ENCODE measurements at places on chromosomes 1 and 21.

- no peak for DNase-seq
These were observed 502.5 kb upstream of the ADGRL2 start for GRCh38 chr1:81298266-81298665.

DNA sequence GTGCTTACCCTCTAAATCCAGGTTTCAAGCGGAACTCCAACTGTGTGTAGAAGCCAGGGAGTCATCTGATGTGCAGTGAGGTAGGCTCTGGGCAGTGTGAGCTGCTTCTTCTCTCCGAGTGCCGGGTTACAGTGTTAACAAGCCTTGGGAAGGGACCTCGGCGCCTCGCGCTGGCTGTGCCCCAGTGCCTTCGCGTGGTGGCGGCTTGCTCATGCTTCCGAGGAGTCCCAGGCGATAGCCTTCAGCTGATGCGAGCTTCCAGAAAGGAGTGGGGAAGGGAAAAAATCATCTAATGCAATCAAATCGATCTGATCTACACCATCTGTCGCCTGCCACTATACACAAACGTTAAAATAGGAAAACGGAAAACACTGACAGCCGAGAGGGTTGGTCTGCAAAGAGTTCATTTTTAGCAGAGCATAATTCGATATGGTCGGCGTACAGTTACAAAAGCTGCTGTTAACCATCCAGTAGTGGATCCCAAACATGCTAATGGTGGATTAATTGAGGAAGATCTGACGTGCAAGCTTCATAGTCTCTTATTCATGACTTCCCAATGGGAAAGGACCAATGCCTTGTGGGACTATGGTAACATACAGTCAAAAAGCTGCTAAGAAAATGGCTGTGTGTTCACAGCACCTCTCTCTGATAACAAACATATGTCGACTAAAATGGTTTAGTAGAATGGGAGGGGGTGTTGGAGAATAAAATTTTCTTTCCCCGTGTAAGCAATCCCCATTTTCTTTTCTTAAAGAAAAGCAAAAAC lies 128.7 kb upstream of the DPYD start:
- DNase-seq, result peak; percentile 38

DNA sequence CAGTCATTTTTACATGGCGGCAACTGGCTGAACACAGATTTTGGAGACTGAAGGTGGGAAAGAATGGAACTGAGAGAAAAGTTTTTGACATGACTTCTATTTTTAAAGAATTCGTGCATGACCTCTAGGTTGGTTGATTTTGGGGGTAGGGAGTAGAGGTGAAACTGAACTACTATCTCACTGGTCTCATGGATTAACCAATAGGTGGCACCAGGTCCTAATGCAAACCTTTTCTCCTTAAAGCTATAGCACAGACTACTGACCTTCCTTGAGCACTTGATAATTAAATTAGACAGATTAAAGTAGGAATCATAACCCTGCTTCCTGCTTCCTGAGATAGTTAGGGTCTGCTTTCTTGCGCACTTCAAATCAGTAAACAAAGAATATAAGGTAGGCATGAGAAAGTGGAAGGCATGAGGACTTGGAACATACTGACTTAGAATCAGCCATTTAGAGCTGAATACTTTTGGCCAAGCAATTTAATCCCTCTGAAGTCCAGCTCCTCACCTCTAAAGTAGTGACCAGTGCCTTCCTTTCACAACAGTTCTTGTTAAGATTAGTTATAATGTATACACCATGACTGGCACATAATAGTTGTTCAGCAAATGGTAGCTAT lies 206.0 kb downstream of the CENPF start:
- DNase-seq, result no peak

DNA sequence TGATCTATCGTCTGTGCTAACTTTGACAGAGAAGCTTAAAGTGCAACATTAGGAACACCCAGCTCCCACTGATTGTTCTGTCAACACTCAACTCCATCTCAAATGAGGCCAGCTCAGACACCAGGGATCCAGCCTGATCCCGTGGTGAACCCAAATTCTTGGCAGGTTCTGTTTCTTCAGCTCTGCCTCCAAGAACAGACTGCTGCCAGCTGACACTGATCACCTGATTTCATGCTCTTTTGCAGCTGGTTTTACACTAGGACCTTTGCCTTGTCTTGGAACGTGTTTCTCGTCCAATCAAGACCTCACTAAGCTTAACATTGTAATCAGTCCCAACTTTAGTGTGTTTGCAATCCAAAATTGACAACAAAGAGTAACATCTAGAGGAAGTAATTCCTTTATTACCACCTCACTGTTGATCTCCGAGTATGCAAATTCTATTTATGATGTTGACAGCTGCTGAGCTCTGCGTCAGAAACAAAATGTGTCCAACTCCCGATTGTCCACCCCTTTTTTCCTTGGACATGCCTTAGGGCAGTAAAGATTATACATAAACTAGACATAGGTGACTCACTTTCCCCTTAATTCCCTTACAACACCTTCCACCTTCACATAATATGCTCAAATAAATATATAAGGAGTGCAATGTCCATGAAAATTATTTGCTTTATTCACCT lies 1.6 kb upstream of the HYI start:
- no peak for DNase-seq

DNA sequence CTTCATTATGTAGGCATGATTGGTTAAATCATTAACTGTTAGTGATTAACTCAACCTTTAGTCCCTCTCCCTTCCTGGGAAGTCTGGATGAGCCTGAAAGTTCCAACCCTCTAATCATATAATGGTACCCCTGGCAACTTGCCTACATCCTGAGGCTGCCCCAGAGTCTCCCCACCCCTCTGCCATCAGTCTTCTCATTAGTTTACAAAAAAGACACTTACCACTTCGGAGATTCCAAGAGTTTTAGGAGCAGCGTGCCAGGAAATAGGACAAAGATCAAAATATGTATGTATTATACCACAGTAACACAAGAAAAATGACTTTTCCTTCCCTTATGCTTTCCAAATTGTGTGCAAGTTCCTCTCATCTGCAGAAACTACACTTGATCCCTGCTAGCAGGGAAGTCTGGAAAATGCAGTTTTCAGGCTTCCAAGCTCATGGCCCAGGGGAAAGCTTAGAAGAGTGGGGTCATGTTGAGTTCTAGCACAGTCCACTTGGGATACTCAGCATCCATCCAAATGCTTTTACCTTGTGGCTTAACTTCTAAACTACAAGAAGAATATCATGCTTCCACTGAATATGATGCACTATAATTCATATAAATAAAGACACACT lies 64.6 kb upstream of the PPIH start:
- DNase-seq, result no peak

DNA sequence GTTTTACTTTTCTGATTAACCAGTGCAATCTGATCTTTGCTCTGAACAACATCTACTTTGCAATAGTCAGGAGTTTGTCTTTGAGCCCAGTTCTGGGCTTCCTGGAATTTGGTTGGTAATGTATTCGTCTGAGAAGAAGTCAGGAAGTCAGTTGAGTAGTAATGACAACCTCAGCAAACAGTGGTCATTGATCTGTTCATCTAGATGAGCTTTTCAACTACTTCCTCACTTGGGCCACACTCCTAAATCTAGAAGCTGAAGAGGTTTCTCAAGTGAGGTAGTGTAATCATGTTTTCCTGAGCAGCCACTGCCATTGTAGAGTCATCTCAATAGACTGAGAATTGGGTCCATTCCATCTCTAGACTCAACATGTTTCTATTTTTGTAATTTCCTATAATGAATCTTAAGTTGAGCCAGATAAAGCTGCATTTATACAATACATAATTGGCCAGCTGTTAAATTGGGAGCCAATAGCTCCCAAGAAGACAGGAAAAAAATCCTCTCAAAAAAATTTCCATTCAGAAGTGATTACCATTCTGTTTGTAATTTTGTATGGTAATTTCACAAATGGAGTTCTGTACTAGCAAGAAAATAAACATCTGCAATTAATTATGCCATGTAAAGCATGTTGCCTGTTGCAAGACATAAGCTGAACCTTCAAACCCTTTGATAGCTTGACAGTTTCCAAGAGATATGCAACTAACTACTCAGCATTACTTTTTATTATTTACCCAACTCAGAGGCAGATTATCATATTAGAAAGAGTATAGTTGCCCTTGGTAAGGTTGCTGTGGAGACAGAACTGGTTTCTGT lies 49.6 kb downstream of the WDR64 start:
- DNase-seq, result no peak

- peak; percentile 79 for DNase-seq
These were observed 11.4 kb downstream of the FAM229A start for GRCh38 chr1:32350785-32351398.

GRCh38 chr1:12456979-12457378 lies 161.0 kb downstream of the DHRS3 start:
- no peak for DNase-seq

- peak; percentile 12 for DNase-seq
These were observed 271.3 kb downstream of the NPHP4 start for GRCh38 chr1:5720936-5721335.

DNA sequence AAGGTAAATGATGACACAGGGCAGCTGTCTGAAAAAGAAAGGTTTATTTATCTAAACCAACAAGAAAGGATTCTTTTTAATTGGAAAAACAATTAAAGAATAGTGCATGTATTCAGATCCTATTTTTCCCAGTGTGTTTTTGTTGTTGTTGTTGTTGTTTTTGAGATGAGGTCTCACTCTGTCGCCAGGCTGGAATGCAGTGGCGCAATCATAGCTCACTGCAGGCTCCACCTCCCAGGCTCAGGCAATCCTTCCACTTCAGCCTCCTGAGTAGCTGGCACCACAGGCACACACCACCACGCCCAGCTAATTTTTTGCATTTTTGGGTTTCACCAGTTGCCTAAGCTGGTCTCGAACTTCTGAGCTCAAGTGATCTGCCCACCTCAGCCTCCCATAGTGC lies 22.1 kb downstream of the NEK2 start:
- DNase-seq, result no peak

DNA sequence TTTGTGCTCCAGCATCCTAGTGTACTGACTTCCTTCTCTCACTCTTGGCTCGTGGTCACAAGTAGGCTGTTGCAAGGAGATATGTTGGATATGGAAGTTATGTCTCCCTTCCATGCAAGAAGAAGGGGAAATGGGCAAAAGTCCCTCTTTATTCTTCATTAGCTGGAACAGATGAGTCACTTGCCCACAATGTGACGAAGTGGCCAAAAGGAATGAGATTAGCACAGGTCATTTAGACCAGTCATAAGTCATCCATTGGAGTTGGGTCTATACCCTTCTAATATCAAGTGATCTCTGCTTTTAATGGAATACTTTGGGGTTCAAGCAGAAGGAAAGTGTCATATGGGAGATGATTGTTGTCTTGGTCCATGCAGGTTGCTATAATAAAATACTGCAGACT lies 91.2 kb upstream of the NGF start:
- no peak for DNase-seq

GRCh38 chr1:185853739-185854138 lies 119.5 kb downstream of the HMCN1 start:
- DNase-seq, result no peak

DNA sequence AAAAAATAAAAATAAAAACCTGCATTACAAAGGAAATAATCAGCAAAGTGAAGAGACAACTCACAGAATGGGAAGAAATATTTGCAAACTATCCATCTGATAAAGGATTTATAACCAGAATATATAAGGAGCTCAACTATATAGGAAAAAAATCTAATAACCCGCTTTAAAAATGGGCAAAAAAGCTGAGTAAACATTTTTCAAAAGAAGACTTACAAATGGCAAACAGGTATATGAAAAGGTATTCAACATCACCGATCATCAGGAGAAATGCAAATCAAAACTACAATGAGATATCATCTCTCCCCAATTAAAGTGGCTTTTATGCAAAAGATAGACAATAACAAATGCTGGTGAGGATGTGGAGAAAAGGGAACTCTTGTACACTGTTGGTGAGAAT lies 3.8 kb upstream of the GNG5 start:
- no peak for DNase-seq

GRCh38 chr1:160363951-160364735 lies 2.7 kb upstream of the NHLH1 start:
- DNase-seq, result no peak

- DNase-seq, result no peak
These were observed 55.7 kb downstream of the WNT9A start for GRCh38 chr1:227891955-227892488.

DNA sequence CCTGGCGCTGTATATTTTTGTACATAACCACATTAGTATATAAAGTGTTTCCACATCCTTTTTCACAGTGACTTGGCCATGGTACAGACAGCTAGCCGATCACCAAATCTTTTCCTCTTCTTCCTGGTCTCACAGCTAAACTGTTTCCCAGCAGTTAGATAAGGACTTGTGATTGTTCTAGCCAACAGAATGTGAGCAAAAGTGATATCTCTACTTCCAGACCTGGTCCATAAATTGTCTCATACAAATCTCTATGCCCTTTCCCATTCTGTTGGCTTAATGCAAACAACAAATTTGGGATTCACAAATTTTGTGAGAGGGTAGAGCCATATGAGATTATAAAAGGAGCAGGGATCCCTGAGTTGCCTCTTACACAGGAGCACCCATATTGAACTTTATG lies 19.5 kb downstream of the PAFAH2 start:
- DNase-seq, result no peak

- no peak for DNase-seq
These were observed 126.9 kb upstream of the DUSP10 start for GRCh38 chr1:221868593-221869303.

DNA sequence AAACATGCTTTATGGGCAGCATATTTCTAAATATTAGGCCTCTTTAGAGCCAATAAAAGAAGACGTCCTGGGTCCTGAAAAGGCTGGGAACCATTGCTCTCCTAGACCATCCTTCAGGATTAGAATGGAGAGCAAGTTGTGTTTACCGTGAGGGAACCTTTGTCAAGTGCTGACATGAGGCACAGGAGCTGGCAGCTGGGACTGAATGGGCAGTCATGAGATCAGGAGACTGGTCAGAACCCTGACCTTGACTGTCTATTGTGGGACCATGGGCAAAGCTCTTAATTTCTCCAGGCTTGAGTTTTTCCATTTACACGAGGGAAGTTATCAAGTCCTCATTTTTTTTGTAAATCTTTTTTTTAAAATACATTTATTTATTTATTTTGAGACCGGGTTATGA lies 5.2 kb downstream of the PFKFB2 start:
- no peak for DNase-seq

DNA sequence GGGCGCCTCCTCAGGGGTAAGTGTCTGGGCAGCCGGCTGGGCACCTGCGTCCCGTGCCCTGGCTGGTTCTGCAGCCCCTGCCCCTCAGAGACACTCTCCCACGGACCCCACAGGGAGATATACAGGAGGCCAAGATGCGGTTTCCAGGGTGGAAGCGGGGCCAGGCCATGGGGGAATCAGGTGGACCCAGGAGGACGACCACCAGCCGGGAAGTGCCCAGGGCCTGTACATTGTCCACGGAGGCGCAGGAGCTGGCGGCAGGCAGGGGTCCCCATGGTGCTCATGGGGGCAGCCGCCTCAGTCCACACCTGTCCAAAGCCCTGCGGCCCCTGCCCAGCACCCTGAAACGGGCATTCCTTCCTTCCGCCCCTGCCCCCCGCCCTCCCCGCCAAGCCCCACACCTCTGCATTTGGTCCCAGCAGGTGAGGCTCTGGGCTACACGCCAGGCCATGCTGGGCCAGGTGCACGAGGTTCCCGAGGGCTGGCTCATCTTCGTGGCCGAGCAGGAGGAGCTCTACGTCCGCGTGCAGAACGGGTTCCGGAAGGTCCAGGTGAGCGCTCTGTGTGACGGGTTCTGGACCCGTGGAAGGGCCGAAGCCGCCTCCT lies 36.7 kb downstream of the SLC19A1 start:
- DNase-seq, result no peak

GRCh38 chr1:116376729-116377086 lies 3.7 kb downstream of the ATP1A1 start:
- DNase-seq, result no peak
